CD8-positive, alpha-beta memory T cell (primary cell): ENCODE measurements at places on chromosomes 16 and 17. TPM values are rescaled to one million over a fixed set of nuclear protein-coding genes. Genes with fewer than 3 reads are reported as not detected.

GRCh38 chr17:44837196-44837595, 7.1 kb upstream of the GJC1 start:
- no peak for DNase-seq

GRCh38 chr16:71647391-71647790, 21.4 kb downstream of the MARVELD3 start:
- no peak for DNase-seq

DNA sequence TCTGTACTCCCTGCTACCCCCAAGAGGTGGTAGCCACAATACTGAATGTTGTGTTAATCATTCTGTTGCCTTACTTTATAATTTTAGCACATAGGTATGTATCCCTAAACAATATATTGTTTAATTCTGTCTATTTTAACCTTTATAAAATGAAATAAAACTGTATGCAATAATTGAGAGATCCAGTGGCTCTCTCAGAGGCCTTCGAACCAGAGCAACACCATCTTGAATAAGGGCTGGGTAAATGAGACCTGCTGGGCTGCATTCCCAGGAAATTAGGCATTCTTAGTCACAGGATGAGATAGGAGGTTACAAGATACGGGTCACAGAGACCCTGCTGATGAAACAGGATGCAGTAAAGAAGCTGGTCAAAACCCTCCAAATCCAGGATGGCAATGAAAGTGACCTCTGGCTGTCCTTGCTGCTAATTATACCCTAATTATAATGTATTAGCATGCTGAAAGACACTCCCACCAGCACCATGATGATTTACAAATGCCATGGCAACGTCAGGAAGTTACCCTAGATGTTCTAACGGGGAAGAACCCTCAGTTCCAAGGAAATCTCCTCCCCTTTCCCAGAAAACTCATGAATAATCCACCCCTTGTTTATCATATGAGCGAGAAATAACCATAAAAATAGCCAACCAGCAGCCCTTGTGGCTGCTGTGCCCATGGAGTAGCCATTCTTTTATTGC, 2.0 kb upstream of the CANT1 start:
- DNase-seq, result no peak

DNA sequence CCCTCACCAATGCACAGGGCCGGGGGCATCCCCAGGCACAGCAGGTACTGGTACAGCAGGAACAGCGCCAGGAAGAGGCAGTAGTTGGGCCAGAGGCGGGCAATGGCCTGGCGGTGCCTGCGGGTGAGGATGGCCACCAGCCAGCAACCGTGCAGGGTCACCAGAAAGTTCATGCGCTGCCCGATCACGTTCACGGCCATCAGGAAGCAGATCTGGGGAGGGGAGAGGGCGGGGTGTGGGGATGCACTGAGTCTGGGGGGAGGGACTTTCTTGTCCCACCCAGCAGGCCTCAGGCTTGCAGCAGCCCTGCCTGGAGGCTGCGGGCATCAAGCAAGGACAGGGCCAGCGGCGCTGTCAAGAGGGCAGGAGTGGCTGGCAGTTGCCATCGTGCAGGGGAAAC, 25.4 kb downstream of the CTU2 start:
- DNase-seq, result no peak

DNA sequence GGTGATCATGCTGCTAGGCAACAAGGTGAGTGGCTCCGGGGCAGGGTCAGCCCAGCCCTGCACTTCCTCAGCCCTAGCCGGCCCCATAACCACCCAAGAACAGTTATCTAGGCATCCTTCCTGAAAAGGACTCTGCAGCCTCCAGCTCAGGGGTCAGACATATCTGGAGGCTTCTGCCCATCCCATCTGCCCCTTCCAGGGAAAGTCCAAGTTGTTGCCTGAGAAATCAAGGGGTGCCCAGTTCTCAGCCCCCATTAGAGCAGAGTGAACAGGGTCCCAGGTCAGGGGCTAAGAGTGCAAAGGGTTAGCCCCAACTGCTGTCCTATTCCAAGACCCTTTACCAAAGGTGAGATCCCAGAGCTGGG, 4.1 kb upstream of the NHERF1 start:
- DNase-seq, result no peak

Gene ITGAD
- total RNA-seq, result not detected
